ENCODE measurements at places on chromosomes 16 and 17.
A peak's percentile ranks its signal among the peaks of the same experiment; 100 is the strongest.

GRCh38 chr17:80141463-80142165, 5.3 kb downstream of the EIF4A3 start:
- DNase-seq = no peak

GRCh38 chr16:73233329-73233765, 185.4 kb upstream of the ZFHX3 start:
- DNase-seq = no peak

- no peak for DNase-seq
Observed at GRCh38 chr17:12743046-12743445, 46.3 kb upstream of the ARHGAP44 start.

- no peak for DNase-seq
Observed at GRCh38 chr16:5381481-5381880, 283.9 kb upstream of the EEF2KMT start.

DNA sequence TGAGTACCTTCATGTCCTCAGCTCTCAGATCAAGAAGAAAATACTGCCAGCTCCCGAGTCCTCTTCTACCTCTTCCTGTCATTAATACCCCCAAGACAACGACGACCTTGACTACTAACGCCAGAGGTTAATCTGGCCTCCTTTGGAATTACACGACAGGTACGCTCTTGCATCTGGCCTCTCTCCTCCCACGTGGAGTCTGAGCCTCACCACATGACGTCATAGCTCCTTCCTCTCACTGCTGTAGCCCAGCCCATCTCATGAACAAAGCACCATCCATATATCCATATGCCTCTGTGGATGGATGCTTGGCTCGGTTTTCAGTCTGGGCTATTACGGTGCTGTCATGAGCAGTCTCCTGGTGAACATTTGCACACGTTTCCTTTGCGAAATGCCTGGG, 110.2 kb upstream of the TNRC6C start:
- DNase-seq = no peak

- DNase-seq = no peak
Observed at GRCh38 chr17:36609498-36609862, 8.1 kb downstream of the MRM1 start.

DNA sequence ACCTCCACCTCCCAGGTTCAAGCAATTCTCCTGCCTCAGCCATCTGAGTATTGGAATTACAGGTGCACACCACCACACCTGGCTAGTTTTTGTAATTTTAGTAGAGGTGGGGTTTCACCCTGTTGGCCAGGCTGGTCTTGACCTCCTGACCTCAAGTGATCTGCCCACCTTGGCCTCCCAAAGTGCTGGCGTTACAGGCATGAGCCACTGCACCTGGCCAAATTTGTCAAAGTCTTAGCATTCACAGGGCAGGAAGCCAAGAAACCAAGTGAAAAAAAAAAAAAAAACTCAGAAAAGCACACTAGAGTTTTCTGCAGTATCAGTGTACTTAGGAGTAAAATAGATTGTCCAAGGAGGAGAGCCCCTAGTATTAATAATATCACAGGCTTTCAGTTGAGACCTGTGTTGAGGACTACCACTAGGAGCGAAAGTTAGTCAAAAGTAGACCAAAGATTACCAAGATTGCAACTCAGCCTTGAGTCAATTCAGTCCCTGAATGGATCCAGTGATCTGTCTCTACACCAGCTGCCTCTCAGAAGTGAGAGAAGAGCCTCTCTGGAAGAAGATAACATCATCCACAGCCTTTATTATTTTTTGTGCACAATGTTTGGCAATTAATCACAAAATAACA, 159.7 kb downstream of the CEP112 start:
- no peak for DNase-seq

DNA sequence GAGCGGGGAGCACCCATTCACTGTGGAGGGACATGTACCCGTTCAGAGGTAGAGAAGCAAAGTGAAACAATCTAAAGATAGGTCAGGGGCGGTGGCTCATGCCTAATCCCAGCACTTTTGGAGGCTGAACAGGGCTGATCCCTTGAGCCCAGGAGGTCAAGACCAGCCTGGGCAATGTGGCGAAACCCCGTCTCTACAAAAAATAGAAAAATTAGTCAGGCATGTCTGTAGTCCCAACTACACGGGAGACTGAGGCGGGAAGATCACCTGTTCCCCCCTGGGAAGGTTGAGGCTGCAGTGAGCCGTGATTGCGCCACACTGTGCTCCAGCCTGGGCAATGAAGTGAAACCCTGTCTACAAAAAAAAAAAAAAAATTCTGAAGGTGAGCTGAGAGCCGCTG, 21.7 kb downstream of the MYL4 start:
- DNase-seq = no peak

- DNase-seq = no peak
Observed at GRCh38 chr17:14301279-14302090, 604 bp downstream of the HS3ST3B1 start.

DNA sequence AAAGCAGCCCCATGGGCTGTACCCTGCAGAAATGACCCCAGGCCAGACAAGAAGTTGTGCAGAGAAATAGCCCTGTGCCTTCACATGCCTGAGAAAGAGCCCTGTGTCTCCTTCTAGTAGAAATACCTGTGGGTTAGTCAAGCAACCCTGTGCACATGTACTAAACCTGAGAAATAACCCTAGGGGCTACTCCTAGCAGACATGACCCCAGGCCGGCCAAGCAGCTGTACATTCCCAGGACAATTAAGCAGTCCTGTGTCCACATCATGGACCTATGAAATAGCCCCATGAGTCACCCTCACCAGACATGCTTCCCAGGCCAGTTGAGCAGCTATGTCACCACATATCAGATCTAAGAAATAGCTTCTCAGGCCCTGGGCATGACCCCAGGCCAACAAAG, 519.7 kb upstream of the CA10 start:
- no peak for DNase-seq

DNA sequence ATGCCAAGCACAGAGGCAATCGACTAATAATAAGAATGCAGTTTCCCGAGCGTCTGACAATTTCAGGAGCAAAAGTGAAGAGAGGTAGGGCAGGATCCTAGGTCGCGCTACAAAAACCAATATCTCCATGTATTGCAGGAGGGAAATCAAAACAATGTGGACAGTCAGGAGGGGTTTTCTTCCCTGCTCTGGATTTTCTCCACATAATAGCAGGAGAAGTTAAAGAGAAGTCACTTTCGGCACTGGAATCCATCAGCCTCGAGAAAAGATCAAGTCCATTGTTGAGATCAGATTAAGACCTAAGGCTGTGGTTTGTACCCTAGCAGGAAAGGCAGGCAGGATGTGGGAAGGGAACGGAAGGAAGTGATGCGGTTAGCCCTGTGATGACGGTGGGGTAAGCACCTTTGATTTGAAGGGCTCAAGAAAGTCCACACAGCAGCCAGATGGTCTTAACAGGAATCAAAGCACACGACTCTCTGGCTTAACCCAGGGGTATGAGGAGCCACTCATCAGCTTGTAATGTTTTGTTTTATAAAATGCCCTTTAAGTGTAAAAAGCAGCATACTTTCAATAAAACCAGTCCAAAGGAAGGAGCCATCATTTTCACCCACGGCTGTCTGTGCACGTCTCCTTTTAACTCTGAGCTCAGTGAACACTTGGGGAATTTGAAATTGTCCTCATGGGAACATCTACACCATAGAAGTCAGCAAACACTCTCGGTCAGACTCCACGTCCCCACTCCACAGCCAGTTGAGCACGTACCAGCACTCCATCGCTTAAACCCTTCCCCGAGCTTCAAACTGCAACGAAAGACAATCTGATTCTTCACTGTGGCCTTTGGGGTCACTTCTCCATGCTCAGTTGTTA, 15.8 kb upstream of the AKTIP start:
- DNase-seq = peak; percentile 77

DNA sequence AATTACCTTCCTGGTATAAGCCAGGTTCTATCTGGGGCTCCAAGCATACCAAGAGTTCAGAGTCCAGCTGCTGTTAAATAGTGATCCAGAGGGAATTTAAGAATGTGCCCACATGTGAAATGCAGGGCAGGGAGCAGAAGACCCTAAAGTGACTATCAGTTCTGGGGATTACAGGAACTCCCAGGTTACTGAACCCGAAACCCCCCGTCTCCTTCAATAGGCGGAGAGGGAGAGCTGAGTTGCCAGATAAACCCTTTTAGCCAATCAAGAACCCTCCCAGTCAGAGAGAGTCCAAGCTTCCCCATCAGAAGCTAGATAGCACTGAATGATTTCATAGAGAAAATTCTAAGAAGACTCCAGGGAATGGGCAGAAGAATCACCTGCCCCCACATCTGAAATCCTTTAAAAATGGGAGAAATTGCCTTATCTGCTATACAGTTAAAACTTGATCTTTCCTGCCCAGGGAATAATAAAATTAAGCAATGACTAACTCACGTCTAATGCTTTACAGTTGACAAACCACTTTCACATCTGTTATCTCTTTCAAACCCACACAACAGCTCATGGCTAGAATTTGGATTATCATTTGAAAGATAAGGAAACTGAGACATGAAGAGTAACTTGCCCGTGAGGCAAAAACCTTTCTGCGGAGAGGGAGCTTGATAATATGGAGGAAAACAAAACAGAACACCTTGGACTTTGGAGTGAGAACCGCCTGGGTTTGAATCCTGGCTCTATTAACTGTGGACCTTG, 10.2 kb downstream of the NOG start:
- no peak for DNase-seq

GRCh38 chr17:59483860-59484259, 81.5 kb upstream of the DHX40 start:
- no peak for DNase-seq

DNA sequence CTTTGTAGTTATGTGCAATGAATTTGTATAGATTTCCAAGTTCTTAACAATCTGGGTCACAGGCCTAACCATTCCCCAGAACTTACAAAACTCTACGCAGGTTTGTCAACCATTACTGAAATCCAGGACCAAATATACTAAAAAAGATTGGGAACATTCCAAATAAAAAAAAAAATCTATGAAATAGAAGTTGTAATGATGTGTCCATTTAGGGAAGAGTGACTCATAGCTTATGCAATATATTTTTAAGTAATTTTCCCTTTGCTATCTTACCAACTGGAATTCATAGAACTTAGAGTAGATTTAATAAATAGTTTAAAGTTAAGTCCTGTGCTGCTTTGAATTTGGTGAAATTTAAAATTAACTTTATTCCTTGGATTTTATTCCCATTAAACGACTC, 393.2 kb downstream of the PMP22 start:
- no peak for DNase-seq

GRCh38 chr16:19666477-19666876, 51.5 kb downstream of the KNOP1 start:
- no peak for DNase-seq

GRCh38 chr16:80611171-80611929, 70.6 kb downstream of the DYNLRB2 start:
- no peak for DNase-seq

- DNase-seq = no peak
Observed at GRCh38 chr17:62741290-62741689, 66.8 kb downstream of the MARCHF10 start.

GRCh38 chr16:50066482-50067289, 916 bp downstream of the HEATR3 start:
- no peak for DNase-seq

DNA sequence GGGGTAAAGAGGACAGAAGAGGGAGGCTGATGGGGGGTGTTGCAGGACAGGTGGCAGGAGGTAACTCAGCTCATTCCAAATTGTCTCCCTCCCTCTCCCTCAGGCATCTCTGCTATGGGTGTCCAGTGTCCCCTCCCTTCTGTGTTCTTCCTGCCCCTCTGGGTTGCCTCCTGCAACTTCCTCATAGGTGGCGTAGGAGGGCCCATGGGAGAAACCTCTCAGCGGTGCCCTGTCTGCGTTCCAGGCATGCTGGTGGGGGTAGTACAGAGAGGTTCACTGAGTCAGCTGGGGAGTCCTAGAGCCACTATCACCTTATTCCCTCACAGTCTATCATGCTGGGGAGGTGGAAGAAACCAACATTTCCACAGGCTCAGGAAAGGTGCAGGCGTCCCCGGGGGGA, 14.7 kb upstream of the ODF4 start:
- DNase-seq = no peak

- DNase-seq = no peak
Observed at GRCh38 chr17:12927541-12928425, 90.0 kb downstream of the ELAC2 start.

- no peak for DNase-seq
Observed at GRCh38 chr17:16484445-16485175, 7.4 kb downstream of the LRRC75A start.

DNA sequence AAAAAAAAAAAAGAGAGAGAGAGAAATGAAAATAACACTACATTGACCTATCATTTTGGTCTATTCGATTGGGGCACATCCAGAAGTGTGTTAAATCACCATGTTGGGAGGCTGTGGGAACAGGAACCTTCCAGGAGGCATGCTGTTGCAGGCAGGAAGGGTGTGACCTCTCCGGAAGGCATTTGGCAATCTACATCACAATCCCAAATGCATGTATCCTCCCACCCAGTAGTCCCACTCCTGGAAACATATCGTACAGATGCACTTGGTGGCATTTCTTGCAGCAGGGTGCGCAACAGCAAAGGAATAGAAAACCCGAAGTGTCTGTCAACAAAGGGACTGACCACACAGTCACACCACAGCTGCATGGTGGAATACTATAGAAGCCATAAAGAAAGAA, 7.9 kb downstream of the PLLP start:
- no peak for DNase-seq

DNA sequence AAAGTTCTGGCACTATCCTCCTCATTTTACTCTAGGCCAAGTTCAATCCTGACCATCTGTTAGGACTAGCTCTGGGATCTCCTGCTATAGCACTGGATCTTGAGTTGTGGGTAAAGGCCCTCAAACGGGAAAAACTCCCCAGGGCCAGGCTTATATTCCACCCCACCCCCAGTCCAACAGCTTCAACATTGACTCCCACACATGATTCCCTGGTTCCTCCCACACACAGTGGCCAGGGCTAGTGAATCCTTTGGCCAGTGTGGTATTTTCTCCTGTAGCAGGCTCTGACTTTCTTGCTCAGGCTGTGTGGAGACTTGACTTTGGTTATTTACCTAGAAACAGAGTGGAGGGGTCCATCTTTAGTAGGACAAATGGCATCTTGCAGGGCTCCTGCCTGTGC, 10.3 kb upstream of the AKAP10 start:
- no peak for DNase-seq

- DNase-seq = no peak
Observed at GRCh38 chr17:28328325-28328724, 6.9 kb downstream of the IFT20 start.

DNA sequence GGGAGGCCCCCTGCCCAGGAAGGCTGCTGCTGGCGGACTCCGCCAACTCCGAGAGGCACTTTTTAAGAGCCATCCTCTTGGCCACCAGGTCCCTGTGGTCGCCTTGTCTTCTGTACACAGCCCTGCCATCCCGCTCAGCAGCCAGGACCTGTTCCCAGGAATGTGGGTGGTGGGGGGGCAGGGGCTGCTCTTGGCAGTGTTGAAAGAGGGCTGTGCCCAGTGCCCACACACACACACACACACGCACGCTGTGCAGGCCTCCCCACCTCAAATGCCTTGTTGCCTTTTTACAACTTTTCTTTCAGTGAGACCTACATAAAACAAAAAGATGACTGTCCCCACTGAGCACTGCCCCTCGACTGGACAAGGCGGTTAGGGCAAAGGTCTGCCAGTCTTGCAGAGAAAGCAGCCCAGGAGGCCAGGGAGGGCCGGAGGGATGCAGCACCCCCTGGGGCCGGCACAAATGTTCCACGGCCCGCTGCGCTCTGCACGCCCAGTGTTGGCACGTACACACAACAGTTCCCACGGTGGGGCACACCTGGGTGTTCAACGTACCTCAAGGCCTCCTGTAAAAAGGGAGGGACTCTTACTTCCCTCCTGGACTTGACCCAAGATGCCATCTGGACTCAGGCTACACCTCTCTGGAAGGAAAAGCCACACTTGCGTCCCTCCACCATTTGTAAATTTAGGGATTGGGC, 18.5 kb upstream of the PITPNA start:
- DNase-seq = no peak
